Esophagus mucosa (tissue), 1 donor: ENCODE measurements at places on chromosomes 6 and 20. TPM values are rescaled to one million over a fixed set of nuclear protein-coding genes. Genes with fewer than 3 reads are reported as not detected.

SEL1L2 gene
- not detected for total RNA-seq

FILIP1 gene
- 0.60 TPM for total RNA-seq

DNA sequence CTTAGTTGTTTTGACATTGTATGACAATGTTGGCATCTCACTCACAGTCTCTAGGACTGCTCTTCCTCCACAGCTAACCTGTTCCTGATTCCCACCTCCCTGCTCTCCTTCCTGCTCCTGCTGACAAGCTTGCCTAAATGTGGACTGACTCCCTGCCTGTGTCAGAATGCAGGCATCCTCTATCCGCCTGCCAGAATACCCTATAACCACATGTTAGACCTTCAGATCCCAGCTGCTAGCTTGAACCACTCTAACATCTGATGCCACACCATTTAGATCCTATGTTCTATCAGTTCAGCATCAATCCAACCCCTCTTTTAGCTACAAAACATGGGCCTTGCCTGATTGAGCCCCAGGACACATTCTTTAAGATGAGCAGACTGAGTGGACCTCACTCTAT, 12.2 kb downstream of the FILIP1 start:
- no peak for ATAC-seq

SNAP25 gene
- total RNA-seq, result 0.08 TPM

- no peak for ATAC-seq
Observed at GRCh38 chr6:34705241-34705640, 8.7 kb upstream of the ILRUN start.

GRCh38 chr6:136809091-136809860, 13.1 kb upstream of the PEX7 start:
- no peak for ATAC-seq

GRCh38 chr6:16543521-16543920, 217.7 kb downstream of the ATXN1 start:
- ATAC-seq, result no peak

- no peak for ATAC-seq
Observed at GRCh38 chr20:41182296-41183212, 45.2 kb downstream of the PLCG1 start.

- ATAC-seq, result no peak
Observed at GRCh38 chr6:46511320-46511719, 20.1 kb upstream of the RCAN2 start.

AGPAT4 gene
- total RNA-seq, result 9.6 TPM

- ATAC-seq, result no peak
Observed at GRCh38 chr6:3499603-3500002, 42.8 kb upstream of the SLC22A23 start.
